Choroid plexus epithelial cell (primary cell): ENCODE measurements at places on chromosomes 12 and 14.

DNA sequence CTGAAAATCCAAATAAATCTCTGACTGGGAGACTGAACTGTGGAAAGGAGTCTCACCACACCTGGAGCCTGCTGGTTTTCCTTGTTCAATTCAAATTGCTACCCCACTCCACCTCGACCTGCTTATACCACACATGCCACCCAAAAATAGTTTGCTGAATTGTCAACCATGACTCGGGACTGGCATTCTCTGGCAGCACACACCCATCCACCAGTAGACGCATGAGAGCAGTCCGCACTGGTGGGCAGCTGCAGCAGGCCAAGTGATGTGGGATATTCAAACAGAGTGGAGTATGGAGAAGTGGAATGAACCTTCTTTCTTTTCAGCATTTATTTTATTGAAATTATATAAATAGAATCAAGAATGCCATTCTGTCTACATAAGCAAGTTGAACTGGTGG, 38.7 kb upstream of the SYCP3 start:
- DNase-seq = no peak

DNA sequence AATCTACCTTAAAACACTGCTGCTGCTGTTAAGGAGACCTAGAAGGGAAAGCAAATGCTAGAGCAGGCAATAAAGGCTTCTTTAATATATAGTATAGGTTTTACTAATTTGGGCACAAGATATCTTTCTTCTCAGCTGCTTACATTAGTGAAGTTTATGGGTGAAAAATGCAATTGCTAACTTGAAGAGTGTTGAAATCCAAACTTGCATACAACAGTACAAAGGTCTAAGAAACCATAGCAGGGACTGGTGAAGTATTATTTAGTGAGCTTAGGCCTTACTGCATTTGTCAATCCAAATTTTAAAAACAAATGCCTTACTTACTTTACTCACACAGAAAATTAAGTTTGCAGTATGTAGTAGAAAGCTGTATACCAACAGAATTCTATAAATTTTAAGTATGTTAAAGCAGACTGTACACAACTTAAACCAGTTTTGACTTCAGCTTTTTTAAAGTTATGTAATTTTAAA, 1.4 kb upstream of the AP4S1 start:
- no peak for DNase-seq

- DNase-seq = no peak
Measured at GRCh38 chr12:24172031-24172772, 222.7 kb upstream of the SOX5 start.

GRCh38 chr12:47848853-47849252, 29.1 kb upstream of the HDAC7 start:
- no peak for DNase-seq

DNA sequence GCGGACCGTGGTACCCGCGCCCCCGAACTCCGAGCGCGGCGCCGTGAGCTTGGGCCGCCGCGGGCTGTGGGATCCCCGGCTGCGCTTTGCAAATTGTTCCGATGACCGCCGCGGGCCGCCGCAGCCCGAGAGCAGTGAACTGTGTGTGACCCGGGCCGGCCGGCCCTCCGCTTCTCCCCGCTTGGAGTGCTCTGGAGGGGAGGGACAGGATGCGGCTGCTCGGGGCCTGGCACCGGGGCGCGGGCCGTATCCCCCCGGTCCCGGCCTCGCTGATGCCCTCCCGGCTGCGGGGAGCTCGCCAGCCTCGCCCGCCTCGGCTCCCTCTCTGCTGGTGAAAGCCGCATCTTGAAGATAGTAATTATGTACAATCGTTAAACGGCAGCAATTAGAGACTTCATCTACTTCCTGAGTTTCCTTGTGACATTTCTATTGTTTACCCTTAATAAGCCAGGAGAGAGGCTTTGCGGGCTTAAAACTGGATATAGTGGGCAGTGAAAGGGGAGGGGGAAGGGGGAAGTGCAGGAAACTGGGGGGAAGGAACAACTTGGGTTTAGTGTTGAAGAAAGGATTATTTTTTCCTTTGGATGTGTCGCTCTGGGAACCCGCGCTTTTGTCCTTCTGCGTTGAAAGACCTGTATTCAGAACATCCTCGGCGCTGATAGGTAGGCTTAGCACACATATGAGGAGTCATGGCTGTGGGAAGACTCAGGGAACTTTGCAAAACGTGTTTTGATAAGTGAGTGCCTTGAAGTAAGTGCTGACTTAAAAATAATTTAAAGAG, 1.2 kb downstream of the PELI2 start:
- DNase-seq = peak; percentile 39

DNA sequence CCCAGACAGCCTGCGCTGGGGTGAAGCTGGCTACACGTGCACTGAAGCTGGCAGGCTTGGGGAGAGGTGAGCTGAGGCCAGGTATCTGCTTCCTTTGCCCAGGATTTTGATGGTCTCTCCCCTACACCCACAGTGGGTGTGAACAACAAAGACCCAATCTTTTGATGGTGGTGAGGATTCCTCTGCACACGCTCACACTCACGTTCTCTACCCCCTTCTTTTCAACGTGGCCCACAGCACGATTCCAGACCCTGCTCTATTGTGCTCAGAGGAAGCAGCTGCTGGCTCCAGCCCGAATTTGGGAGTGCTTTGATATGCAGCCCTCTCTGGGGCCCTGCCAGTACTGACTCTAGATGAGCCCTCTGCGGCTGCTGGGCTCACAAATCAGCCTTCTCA, 4.9 kb downstream of the CD9 start:
- no peak for DNase-seq

DNA sequence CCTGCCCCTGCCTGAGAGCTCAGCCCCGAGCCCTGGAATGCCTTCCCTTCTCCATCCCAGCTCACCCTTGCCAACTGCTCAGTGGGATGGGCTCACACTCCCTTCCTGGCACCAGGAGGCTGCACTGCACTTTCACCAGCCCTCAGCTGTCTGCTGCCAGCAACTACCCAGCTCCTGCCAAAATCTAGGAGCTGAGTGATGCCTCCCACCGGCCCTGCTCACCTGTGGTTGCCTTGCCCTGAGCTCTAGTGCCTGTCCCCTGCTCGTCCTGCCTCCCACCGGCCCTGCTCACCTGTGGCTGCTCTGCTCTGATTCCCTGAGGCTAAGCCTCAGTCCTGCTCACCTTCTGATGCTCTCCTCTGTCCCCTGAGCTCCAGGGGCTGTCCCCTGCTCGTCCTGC, 119.8 kb downstream of the TMEM121 start:
- DNase-seq = no peak

DNA sequence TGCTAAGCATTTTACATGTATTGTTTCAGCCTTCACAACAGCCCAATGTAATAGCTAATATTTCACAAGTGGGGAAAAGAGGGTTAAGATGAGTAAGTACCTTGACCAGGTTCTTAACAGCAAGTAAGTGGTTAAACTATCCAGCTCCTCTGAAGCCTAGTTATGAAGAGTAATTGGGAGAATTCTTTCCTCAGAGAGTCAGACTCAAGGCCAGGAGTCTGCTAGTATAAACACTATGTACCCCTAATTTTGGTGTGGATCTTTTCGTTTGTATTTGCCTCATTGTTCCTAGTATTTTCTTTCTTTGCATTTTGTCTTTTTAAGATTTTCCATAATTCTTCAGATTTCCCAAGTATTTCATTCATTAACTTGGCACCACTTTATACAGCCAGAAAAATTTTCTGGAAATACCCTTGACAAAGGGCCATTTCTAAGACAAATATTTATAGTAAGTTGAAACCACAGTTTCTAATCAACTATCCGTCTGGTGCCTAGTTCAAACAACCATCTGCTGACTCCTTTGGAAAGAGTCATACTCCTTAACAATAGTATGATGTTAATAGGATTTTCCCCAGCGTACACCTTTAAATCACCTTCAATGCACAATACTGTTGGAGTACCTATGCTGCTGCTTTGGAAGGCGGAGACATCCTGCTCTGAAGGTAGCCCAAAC, 81.2 kb downstream of the SCAF11 start:
- DNase-seq = peak; percentile 24

DNA sequence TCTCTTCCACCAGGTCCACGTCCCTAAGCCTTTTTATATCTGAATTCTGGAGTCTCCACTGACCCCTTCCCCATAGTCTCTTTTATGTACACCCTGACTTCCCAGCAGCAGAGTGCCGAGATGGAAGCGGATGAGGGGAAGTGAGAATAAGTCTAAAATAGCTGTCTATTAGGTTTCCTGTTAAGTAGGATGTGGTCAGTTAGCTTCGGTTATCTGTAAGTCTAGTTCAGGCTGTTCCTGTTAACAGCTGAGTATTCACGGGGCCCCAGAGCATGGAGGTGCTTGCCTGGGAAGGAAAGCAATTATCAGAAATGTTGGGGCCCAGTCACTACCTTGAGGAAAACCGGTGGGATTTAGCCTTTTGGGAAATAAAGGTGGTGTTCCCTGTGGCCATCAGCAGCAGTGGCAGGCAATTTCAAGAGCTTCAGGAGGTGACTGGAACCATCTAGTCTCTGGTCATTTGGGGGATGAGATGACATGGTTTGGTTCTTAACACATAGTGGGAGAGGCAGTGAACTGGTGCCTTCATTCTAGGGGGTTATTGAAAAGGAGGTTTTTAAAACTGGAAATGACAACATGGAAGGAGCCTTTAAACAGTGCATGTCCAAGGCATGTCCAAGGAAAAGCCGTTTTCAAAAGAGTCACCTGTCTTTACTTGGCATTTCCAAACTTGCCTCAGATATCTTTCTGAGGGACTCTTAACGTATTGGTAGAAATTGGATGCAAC, 21.8 kb downstream of the CHST11 start:
- DNase-seq = peak; percentile 53

DNA sequence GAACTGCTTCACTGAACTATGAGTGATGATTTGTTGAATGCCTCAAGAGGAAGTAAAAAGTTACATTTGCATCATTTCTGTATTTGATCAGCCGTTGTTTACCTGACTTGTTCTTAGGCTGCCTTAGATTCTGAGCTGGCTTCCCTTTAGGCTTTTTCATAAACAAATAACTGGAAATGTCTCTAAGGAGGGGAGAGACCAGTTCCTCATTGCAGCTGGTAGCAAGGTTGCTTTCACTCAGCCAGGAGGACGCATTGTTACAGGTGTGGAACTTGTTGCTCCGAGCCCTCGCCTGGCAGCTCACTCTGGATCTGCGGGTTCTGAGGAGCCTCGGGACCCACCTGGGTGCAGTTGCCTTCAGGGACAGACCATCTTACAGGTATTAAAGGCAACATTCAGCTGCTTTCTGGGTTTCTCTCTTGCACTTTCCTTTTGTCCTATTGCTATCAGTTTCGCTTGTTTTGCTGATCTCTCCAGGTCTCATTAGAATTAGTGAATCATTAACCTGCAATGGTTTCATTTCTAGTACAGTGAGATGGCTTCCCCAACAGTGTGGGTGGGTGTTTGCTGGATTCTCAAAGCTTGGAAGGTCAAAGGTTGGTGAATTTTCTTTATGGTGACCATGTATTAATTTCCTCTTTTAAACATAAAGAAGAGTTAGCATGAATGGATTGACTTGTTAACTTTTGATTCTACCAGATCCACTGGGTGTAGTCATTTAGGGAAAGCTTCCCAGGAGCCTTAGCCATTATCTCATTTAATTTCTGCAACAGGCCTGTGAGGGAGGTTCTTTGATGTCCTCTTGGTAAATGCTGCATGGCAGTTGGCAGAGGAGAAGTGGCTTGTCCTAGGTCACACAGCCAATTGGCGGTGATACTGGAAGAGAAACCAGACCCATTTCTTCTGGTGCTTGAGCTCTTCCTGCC, at the start of gene PLEKHG7:
PLEKHG7 (plus strand) TSS at position 236 of the 926 bp plus-strand sequence. CDS start 3,643 bp downstream, outside the sequence.
- no peak for DNase-seq

DNA sequence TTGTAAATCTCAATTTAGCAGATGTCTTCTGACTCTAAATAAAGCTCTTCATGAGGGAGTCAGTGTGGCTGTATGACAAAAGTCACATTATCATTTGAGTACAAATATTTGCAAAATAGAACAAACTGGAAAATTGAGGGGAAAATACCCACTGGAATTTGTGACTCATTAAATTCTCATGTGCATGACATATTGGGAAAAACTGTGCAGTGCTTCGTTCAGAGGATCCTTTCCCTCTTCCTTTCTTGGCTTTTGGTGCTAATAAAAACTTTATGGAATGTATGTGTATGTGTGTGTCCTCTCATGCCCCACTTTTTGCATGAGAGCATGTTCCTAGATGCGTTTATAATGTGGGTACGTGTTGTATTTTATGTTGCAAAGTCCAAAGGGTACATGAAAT, 267.8 kb downstream of the KTN1 start:
- DNase-seq = peak; percentile 31

GRCh38 chr12:30257618-30258017, 438.1 kb downstream of the IPO8 start:
- DNase-seq = peak; percentile 2

DNA sequence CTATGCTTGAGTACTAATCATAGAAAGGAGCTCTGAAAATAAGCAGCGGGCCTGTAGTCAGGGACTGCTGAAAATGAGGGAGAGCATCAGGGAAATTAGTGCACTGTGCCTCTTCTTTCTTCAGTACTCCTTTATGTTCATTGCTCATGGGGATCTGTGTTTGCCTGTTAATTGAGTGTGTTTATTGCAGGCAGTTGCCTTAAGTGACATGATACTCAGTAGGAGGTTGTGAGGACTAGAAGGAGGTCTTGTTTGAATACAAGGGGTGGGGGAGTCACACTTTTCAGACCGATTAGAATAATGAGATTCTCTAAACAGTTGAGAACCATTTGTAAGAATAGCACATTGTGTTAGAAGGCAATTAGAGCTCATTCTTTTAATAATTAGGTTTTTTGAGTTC, 102.6 kb upstream of the SLCO1C1 start:
- no peak for DNase-seq

GRCh38 chr12:31023271-31023724, 50.4 kb upstream of the DDX11 start:
- DNase-seq = no peak

GRCh38 chr12:93798279-93799151, 121.3 kb downstream of the CRADD start:
- DNase-seq = no peak

DNA sequence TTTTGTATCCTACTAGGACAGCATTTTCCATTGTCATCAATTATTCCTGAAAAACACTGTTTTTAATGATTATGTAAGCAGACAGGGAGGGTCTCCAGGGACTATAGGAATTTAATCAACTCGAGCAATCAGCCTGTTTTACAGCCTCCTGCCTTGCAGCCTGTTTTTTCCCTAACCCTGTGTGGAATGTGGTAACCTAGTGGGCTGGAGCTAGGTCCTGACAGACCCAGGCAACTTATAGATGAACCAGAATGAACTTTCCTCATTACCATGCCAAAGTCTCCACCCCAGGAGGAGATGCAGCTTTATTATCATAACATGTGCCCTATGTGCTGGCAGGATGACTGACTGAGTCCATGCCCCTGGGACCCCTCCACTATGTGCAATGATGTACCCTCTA, 375.1 kb downstream of the BMP4 start:
- no peak for DNase-seq

DNA sequence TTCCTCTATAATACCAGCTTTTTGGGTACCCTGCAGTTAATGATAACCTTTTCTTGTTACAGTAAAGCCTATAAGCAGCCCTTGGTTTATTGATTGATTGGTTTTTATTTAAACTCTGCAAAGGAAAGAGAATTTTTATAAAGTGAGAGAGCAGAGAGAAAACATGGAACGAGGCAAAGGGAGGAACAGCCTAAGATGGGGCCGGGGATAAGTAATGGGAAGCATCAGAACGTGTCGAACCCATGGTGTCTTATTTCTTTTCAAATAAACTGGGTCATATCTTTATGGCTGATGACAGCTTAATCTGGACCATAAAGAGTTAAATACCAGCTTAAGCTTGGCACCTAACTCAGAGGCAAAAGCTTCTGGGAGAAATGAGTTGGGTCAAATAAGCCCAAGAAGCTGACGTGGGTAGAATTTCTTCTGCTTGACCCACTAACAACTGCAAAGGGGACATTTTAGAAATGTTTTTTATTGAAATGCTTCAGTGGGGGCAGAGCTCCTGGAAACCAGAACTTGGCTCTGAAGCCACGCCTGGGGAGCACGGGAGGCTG, 12.0 kb upstream of the C14orf93 start:
- no peak for DNase-seq

- DNase-seq = no peak
Measured at GRCh38 chr12:123387508-123388176, 3.7 kb downstream of the KMT5A start.
